Activated CD4-positive, alpha-beta T cell treated with anti-CD3 and anti-CD28 coated beads, Interleukin-2, Interleukin-4, amounts not matched to agents 100 ng/mL and 50 ng/mL, durations not matched to agents 16 hours and 8 hours (primary cell): ENCODE measurements at places on chromosomes 1 and 21.

- DNase-seq = peak; percentile 50
These were observed 13.4 kb upstream of the NOS1AP start for GRCh38 chr1:162056043-162056442.

GRCh38 chr1:224644553-224645154 lies 28.5 kb downstream of the CNIH3 start:
- peak; percentile 72 for DNase-seq

DNA sequence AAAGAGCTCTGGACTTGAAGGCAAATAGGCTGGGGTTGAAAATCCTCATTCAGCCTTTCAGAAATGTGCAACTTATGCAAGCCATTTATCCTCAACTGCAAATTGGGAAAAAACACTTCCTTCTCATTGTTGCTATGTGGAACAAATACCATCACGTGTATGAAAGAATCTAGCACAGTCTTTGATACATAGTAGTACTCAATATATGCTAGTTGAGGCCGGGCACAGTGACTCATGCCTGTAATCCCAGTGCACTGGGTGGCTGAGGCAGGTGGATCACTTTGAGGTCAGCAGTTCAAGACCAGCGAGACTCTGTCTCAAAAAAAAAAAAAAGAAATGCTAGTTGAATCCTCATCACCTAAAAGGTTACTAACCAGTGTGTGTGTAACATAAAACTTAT lies 8.2 kb downstream of the PI4KB start:
- DNase-seq = no peak

- DNase-seq = no peak
These were observed 32.4 kb upstream of the ZNF124 start for GRCh38 chr1:247204177-247204647.

DNA sequence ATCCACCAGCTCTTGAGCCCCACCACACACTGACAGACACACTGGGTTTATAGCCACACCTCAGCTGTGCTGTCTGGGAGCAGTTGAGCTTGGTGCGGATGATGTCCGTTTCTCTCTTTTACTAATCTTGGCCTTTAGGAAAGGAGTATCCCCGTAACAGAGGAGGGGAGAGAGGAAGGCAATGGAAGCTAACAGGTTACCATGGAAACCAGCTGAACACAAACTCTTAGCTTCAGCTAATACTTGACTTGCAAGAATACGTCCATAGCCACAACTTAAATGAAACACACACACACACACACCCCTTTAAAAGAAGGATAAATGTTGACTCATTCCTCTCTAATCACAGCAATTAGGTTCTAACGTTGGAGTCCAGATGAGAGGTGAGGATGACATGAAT lies 28.0 kb upstream of the LRRN2 start:
- DNase-seq = no peak

GRCh38 chr1:58893257-58893869 lies 109.5 kb upstream of the JUN start:
- DNase-seq = no peak

DNA sequence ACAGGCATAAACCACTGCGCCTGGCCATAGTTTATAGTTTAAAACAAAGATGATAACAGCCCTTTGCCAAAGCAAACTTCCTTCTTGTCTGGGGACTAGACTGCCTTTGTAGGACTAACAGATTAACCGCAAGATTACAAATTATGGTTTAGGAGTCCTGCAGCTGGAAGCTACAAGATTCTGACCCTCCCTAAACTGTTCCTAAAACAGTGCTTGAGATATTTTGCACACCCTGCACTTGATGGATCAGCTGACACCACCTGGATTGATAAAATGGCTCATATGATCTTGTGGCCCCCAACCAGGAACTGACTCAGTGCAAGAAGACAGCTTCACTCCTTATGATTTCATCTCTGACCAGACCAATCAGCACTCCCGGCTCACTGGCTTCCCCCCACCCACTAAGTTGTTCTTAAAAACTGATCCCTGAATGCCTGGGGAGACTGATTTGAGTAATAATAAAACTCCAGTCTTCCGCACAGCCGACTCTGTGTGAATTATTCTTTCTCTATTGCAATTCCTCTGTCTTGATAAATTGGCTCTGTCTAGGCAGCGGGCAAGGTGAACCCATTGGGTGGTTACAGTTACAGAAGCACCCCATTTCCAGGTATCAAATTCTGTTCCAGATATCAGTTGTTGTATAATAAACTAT lies 13.8 kb upstream of the RNF11 start:
- no peak for DNase-seq

GRCh38 chr1:56414728-56415224 lies 164.6 kb downstream of the PLPP3 start:
- no peak for DNase-seq

DNA sequence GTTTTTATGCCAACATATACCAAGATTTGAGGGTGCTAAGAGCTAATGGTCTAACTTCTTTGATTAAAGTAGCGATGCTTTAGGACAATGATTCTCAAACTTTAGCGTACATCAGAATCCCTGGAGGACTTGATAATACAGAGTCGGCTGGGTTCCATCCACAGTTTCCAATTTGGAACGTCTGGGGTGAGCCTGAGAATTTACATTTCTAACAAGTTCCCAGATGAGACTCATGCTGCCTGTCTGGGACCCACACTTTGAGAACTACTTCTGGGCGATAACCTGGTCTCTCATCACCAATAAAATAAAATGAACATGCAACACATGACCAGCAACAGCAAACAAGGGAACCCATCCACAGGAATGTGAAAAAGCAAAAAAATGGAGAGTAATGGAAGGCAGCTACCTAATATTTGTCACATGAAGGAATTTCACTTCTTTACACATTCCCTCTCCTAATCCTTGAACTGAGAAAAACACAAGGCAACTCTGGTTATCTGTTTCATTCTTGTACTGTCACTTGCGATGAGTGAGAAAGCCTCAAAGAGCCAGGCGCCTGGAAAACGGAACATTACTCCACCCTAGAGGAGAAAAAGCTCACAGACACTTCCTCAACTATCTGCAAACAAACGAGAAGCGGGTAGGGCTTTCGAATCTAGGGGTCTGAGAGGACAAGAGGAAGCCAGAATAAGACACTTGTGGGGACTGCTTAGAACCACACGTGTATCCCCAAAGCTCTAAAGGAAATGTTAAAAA lies 14.0 kb downstream of the HSF2BP start:
- peak; percentile 17 for DNase-seq

DNA sequence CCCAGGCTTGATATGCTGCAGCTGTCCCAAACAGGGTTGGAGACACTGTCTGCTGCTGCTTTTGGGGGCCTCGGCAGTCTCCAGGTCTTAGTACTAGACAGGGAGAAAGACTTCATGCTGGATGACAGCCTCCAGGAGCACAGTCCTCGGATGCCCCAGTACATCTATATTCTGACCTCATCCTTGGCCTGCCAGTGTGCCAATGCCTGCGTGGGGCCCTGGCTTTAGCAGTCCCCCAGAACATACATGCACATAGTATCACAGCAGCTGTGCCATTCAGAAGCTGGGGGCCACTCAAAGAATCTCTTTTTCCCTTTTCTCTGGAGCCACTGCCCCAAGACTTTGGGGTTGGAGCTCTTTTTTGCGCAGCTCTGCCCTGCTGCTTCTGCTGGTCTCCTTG lies 4.4 kb upstream of the ZSCAN20 start:
- DNase-seq = no peak

- no peak for DNase-seq
These were observed 58.4 kb downstream of the SIPA1L2 start for GRCh38 chr1:232571523-232571922.

GRCh38 chr21:40379881-40380810 lies 466.8 kb downstream of the DSCAM start:
- no peak for DNase-seq

DNA sequence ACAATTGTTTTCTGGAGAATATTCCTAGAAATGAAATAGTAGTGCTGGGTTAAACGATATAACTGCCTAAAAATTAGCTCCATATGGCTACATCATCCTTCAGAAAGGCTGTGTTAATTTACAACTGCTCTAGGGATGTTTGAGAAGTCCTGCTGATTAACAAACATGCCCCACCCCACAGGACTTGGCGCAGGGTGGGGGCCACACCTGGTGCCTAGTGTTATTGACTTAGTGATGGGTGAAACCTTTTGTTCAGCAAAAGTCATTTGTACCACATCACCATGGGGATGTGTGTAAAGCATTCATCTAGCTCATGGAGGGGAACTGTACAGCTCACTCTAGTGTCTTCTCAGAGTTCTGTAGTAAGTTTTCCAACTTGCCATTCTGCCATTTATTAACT lies 492.8 kb downstream of the CAMTA1 start:
- DNase-seq = no peak

GRCh38 chr1:152034654-152035538 lies 1.9 kb downstream of the S100A11 start:
- peak; percentile 84 for DNase-seq

GRCh38 chr1:36367066-36367465 lies 18.7 kb downstream of the STK40 start:
- DNase-seq = no peak

GRCh38 chr1:98049370-98050135 lies 128.7 kb upstream of the DPYD start:
- no peak for DNase-seq

DNA sequence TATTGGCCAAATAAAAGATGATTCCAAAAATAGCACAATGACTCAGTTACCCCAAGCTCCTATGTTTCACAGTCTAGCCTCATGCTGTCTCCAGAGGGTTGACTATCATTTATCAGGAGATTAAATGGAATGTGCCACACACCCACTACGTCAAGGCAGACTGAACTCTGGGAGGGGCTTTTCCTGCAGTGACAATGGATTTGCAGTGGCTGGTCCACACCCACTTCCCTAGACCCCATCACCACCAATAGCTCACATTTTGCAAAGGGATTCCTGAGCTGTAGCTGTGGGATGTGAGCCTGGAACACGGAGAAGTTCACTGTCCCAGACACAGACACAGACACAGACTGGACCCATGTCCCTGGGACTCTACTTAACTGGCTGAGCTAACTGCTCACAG lies 77.1 kb downstream of the HLCS start:
- no peak for DNase-seq

GRCh38 chr1:62989497-62989896 lies 205.6 kb downstream of the ATG4C start:
- DNase-seq = no peak

GRCh38 chr1:165635329-165635728 lies 4.3 kb downstream of the MGST3 start:
- no peak for DNase-seq

GRCh38 chr21:44093761-44094160 lies 13.4 kb upstream of the PWP2 start:
- DNase-seq = no peak

DNA sequence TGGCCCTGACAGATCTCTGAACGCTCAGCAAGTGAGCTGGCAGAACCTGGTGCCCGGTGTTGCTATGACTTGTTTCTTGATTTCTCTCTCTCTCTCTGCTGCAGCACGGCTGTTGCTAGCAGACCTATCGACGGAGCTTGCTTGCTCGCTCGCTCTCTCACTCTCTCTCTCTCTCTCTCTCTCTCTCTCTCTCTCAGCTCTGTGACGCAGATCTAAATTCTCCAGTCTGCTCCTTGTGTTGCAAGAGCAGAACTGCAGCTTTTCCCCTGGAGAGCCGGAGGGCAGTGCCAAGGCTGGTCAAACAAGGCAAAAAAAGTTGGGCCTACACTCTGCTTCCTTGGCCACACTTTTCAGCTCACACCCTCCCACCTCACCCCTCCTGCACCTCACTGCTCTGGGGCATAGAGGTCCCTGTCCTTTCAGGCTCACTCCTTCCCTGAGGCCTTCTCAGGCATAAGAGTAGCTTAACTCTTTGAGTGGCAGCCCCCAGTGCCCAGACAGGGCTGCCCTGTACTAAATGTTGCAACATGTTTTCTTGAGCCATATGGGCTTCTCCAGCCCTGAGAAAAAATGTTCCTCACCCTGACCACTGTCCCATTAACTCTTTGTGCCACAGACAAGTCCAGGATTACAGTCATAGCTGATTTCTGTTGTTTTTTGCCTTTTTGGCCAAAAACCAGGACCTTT lies 72.2 kb downstream of the CD46 start:
- DNase-seq = peak; percentile 89

DNA sequence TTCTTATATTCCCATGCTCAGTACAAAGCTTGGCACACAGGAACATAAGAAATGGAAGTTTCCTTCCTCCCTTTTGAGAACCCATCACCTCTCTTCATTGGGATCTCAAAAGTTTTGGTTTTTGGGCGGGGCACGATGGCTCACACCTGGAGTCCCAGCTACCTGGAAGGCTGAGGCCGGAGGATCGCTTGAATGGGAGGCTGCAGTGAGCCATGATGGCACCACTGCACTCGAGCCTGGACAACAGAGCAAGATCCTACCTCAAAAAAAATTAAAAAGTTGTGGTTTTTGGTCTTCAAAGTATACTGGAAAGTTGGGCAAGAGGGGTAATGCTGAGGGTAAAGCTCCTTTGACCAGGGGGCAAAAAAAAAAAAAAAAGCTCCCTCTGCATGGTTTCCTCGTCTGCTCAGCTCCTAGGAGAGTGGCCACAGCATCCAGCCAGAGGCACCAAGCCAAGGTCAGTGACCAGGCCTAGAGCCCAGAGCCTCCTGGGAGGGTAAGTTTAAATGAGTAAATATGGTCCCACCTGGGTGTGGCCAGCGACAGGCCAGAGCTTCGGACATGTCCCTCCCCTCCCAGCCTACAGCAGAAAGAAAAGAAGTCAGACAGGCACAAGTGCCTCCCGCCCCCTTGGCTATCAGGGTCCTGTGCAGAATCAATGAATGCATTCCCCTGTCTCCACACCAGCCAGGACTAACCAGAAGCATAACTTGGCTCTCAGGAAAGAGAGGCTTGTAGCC lies 5.0 kb downstream of the MEF2D start:
- no peak for DNase-seq

- DNase-seq = no peak
These were observed 235.8 kb downstream of the TRABD2B start for GRCh38 chr1:47761201-47761930.

GRCh38 chr1:226403201-226404034 lies 4.5 kb downstream of the PARP1 start:
- DNase-seq = no peak

DNA sequence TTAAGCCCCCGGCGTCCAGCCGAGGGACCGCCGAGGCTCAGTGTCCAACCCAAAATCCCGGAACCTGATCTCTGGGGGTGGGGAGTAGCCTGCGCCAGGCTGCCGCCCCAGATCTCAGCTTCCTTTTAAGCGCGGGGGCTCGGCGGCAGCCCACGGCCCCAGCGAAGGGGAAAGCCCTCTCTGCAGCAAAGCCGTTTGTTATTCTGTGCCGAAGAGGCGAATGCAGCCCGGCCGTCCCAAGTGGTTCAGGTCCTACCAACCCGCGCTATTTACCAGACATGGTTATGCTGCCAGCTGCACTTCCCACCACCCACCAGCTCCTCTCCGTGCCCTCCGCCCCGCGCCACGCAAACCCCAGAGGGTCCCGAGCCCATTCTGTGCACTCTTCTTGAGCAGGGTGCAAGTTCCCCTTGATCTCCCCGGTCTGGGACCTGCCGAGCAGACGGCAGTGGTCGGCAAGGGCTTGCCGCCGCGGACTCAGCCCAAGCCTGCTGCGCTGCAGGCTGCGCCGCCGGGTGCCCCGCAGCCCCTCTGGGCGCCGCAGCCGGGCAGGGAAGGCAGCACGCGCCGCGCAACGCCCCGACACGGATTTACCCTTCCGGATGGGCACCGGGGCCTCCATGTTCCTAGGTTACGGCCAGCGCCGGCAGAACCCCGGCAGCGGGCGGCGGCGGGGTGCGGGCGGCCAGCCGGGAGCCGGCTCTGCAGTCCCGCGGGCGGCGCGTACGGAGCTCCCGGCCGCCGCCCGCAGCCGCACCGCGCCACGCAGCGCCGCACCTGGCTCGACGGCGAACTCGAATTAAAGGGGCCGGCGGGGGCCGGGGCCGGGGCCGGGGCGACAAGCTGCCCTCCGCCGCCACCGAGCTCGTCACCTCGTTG lies 738 bp upstream of the KCNA2 start:
- DNase-seq = no peak

- no peak for DNase-seq
These were observed 16.3 kb downstream of the CLIC4 start for GRCh38 chr1:24761582-24761981.
